ENCODE measurements at places on chromosomes 11 and 22.

DNA sequence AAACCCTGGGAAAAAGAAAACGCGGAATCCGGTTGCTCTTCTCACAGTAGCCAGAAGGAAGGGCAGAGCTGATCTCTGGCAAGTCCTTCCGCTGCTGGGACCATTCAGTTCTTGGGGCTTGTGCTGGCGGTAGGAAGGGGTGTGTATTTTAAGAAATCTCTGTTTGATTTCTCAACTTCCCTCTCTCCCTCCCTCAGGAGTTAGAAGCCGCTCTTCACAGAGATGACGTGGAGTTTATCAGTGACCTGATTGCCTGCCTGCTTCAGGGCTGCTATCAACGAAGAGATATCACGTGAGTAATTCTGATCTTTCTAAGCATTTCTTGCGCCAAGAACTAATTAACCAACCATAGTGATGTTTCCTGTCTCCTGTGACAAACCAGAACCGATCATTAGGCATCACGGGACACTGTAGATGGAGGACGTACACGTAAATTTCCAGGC lies 85.9 kb upstream of the SLC25A18 start:
- DNase-seq: no peak

DNA sequence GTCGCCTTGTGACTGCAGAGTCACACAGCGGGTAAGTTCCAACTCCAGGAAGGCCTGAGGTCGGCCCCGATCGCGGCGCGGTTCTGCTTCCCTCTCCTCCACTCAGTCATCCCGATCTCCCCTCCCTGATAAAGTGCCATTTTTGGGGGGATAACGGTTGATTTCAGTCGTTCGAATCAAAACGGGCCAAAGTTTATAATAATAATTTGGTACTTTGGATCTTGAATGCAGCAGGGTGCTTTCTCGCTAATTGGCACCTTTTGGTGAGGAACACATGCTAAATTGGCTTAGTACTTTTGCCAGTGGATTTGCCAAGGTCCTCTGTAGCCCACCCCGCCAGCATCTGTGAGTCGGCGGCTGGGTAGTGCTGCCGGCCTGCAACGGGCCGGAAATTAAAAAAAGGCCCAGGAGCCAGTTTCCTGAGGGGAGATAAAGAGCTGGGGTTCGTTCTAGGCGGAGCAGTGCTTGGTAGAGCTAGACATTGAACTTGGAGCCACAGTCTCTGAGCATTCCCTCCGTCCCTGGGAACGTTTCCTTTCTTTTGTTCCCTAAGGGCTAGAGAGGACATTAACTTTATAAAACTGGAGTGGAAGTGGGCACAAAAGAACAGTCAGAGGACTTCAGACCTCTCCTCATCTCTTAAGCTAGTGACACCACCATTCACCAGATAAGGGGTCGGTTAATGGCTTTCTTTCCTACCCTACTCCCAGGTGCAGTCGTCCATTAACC lies 997 bp downstream of the UBE2L3 start:
- DNase-seq: no peak

- DNase-seq: no peak
Measured at GRCh38 chr11:106706355-106706754, 311.9 kb downstream of the GUCY1A2 start.

DNA sequence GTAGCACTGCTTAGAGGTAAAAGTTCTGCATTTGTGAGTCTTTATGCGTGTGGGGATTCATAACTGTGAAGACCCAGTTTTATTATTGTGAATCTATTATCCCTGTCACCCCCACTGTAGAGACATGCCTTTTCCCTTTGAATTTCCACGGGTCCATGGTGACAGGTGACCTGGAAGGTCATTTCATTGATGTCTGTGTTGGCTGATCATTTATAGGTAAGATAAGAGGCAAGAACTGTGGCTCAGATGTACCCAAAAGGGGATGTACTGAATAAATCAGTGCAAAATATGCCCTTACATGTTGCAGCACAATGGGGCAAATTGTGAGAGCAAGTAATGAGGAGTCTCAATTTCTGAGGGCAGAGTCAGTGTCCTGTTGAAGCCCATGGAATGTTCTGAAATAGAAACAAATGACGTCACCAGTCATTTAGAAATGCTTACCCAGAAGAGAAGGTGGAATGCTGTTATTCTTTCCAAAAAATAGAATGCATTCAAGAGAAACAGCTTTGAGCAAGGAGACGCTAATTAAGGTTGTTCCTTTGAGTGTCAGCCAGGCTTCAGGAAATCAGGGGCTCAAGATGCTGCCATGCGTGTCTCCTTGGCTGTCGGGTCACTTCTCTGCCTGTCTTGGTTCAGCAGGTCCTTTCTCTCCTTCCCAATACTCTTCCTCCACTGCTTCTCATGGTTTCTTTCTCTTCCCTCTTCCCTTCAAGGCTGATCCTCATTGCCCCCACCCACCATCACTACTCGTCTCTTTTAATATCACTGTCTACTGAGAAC lies 118.7 kb upstream of the E2F8 start:
- DNase-seq: no peak
